CD4-positive, alpha-beta T cell treated with Interleukin-1 beta for 1 hour (primary cell): ENCODE measurements at places on chromosomes 2 and 18.
A peak's percentile ranks its signal among the peaks of the same experiment; 100 is the strongest.

DNA sequence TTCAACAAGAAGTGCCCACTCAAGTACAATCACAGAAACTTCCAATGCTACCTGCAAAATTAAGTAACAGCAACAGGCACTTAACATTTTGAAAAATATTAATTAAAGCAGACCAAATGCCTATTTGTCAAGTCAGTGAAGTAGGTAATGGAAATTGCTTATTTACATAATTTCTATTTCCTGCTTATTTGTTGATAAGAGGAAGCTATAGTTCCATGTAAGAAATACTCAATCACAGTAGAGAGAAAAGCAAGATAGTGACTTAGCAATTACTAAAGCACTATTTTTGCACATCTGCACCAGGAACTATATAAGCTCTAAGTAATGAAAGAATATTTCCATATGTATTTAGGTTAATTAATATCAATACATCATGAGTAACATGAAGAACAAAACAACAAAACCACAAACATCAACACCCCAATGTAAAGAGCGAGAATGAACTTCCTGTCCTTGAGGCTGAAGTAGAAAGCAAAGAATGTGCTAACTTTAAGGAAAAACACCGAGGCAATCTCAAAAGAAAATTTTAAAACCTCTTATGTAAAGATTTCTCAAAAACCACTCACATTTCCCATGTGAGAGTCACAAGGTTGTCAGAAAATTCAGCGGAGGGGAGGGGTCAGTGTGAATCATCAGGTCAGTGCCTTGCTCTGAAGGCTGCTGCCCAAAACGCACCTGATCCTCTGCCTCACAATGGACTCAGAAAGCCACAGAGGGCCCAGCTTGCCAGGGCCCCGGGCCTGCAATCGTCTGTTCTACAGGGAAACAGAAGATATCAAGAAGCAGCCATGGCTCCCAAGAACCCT lies 12.5 kb downstream of the NPC1 start:
- DNase-seq: peak; percentile 42

DNA sequence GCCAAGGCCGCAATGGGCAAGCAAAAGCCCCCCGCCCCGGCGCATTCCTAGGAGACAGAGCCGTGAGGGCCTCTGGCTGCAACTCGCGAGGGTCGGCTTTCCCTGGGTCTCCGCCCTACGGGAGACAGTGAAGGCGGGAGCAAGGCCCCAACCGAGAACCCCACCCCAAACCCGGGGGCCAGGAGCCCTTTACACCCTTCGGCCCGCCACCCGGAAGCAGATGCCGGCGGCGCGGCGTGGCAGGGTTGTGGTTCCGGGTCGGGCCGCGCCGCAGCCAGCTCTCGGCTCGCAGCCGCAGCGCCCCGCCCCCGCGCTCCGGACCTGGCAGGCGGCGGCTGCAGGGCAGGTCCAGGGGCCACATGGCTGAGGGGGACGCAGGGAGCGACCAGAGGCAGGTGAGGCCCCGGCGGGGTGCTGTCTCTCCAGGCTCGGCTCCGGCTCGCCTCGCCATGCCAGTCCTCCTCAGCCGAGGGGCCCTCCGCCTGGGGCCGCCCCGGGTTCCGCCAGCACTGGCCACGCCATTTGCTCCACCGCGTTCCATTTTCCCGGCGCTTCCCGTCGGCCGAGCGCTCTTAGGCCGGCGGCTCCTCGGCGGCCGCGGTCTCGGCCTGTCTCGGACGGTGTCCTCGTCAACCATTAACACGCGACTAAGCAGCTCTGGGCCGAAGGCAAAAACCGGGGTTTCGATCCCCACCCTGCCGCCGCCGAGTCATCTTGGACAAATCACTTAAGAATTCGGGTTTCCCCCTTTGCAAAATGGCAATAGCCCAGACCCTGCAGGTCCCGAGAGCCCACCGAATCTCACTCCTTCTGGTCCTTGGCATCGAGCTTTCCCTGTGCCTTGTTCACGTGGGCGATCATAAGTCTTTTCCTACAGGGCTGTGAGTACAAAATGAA lies at the start of gene IMPACT:
TSS of gene IMPACT (plus strand) at position 273 of the 897 bp plus-strand sequence. CDS start at position 360, 87 bp downstream.
- peak; percentile 78 for DNase-seq

GRCh38 chr2:144511937-144512336 lies 8.0 kb downstream of the ZEB2 start:
- DNase-seq: no peak

DNA sequence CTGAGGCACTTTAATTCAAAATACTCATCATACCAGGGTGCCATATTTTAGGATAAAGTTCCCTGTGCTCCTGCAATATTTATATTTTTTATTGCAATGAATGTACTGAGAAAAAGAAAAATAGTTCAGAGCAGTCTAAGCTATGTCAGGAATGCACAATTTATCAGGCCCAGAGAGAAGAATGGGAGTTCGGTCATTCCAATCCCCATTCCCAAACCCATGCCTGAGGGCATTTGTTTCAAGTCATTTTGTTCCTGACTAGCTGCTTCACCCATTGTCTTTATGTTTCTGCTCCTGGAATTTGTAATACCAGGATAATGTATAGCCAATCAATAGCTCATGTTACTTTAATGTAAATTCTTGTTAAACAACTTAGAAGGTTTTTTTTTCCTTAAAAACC lies 24.4 kb upstream of the FTCDNL1 start:
- DNase-seq: no peak

DNA sequence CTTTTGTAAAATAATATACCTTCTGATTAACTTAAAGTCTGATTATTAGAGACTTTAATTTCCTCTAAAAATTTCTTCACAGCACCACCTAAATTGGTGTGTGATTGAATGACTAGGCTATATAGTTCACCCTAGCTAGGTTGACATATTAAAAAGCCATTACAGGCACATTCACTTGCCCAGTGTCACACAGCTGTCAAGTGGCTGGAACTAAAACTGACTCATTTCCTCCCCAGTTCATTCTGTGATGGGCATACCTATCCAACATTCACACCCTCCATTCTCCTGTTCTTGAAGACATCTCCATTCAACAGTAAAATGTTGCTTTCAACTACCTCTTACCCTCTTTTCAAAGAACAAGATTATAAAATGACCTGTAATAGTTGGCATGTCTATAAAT lies 334.5 kb downstream of the ARHGAP15 start:
- no peak for DNase-seq
